ENCODE measurements at places on chromosomes 2 and 18.

- no peak for DNase-seq
Observed at GRCh38 chr2:239599299-239599698, 198.5 kb upstream of the HDAC4 start.

DNA sequence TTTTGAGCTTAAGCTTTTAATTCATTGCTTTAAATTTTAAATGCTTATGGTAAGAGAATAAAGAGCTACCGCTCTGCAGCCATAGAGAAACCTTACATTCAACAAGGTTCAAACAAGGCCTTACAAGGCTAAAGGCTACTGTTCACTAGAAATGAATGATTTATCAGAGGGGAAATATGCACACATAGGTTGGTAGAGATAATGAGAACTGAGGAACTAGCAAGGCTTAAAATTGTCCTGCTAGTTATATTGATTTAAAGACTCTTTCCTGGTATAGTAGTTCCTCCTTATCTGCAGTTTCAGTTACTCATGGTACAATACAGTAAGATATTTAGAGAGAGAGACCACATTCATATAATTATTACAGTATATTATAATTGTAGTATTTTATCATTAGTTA, 193.4 kb downstream of the WDR7 start:
- DNase-seq = no peak

- no peak for DNase-seq
Observed at GRCh38 chr18:79855147-79855933, 57.6 kb downstream of the KCNG2 start.

DNA sequence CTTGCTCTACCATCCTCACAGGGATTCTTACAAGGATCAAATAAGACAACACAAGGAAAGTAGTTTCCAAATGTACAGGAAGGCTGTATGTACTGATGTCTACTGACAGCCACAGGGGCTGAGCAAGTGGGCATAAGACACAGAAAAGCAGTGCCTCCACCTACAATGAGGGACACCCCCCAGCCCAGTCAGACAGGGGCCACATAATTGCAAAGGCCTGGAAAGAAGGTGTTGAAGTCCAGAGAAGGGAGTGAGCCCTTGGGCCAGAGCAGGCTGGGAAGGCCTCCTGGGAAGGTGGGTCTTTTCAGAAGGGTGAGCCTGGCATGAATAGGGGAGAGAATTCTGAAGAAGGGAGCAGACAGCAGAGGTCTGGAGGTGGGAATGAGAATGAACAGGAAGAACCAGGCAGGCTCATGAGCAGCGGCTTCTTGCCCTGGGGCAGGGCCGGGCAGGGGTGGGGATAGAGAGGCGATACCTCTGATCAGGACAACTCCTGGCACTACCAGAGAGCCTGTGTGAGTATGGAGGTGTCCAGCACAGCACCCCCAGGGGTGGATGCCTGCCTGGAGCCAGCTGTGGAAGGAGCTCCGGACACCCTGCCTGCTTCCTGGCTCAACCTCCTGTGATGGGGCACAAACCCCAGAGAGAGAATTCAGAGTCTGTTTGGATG, 30.1 kb downstream of the HS1BP3 start:
- no peak for DNase-seq

DNA sequence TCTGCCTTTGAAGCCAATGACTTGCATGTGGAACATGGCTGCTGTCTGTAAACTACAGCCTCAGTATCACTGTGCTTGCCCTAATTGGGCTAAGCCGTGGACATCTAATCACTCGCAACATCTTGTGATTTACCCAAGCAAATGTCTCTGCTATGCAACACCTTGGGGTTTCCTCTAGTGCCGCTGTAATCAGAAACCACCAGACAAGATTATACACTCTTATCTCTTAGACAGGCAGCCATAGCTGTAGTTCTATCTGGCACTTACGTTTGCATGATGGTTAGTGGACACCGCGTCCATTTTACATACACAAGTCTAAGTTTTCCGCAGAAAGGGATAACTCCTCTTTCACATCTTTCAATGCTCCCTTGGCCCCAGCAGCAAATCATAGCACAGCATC, 204.3 kb upstream of the CCDC68 start:
- DNase-seq = no peak

DNA sequence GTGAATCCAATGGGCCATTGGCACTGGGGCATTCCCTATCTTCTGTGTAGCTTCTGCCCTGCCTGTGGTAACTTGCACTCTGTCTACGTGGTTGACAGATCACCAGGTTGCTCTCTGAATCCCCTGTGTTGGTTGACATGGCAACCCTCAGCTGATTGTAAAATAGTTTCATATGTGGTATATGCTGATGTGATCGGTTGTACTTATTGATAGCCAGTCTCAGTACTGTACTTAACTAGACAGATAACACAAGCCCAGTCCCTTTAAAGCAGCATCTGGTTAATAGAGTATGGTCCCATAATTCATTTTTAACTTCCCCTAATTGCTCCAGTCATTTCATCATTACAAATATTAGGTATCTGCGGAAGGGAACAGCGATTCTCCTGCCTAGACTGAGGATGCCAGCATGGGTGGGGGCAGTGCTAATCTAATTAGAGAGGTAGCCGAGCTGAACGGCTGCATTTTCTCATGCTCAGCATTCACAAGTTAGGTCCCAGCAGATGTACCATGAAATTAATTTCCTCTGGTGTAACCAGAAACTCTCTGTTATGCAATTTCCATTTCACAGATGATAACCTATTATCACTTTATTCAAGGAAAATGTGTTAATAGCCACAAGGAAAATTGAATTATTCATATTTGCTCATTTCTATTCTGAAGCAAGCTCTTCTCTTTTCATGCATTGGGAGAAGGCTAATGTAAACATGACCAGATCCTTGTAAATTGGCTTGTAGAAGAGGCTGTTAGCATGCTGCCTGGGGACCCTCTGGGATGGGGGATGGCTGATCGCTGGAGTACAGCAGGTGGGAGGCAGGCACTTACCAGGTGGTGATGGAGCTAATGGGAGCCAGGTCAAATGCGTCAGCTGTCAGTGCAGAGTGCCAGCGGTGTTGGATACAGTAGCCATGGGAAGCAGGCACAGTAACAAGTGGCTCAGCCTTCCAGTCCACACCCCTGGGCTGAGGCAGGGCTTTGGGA, 608.3 kb downstream of the GALR1 start:
- no peak for DNase-seq
